ENCODE measurements at places on chromosomes 12 and 14. TPM values are rescaled to one million over a fixed set of nuclear protein-coding genes. Genes with fewer than 3 reads are reported as not detected.

GRCh38 chr12:6193853-6194815 lies 6.1 kb upstream of the CD9 start:
- peak; percentile 76 for DNase-seq

GRCh38 chr14:45947830-45948229 lies 694.8 kb upstream of the MIS18BP1 start:
- no peak for DNase-seq

Gene SPIC
- total RNA-seq: not detected

Gene ADCY4
- total RNA-seq: not detected

Data from neural progenitor cell (in vitro differentiated cells).